ENCODE measurements at places on chromosomes 11 and 22. TPM values are rescaled to one million over a fixed set of nuclear protein-coding genes. Genes with fewer than 3 reads are reported as not detected.

The USH1C gene
- total RNA-seq = not detected

The MICAL2 gene
- total RNA-seq = 15.8 TPM

The C11orf21 gene
- total RNA-seq = 40.2 TPM

The PGR gene
- total RNA-seq = not detected

The P2RY2 gene
- total RNA-seq = not detected

The BEST1 gene
- 0.31 TPM for total RNA-seq

The TBC1D22A gene
- 27.4 TPM for total RNA-seq

The TH gene
- total RNA-seq = not detected

The TEF gene
- 3.8 TPM for total RNA-seq

The CFAP300 gene
- not detected for total RNA-seq

The SCYL1 gene
- total RNA-seq = 55.8 TPM

The GPHA2 gene
- total RNA-seq = not detected

The YPEL4 gene
- total RNA-seq = 7.9 TPM

The ANO1 gene
- total RNA-seq = not detected

The ZP1 gene
- total RNA-seq = not detected

The MUC2 gene
- total RNA-seq = not detected

The PAAF1 gene
- 6.2 TPM for total RNA-seq

The PTPMT1 gene
- 24.5 TPM for total RNA-seq

The OR51I1 gene
- not detected for total RNA-seq

The FOLR3 gene
- not detected for total RNA-seq

The OR8D4 gene
- not detected for total RNA-seq

The SCN3B gene
- not detected for total RNA-seq

Measured in CD8-positive, alpha-beta T cell (primary cell).